Fibroblast of mammary gland (primary cell): ENCODE measurements at places on chromosomes 1 and 21.

DNA sequence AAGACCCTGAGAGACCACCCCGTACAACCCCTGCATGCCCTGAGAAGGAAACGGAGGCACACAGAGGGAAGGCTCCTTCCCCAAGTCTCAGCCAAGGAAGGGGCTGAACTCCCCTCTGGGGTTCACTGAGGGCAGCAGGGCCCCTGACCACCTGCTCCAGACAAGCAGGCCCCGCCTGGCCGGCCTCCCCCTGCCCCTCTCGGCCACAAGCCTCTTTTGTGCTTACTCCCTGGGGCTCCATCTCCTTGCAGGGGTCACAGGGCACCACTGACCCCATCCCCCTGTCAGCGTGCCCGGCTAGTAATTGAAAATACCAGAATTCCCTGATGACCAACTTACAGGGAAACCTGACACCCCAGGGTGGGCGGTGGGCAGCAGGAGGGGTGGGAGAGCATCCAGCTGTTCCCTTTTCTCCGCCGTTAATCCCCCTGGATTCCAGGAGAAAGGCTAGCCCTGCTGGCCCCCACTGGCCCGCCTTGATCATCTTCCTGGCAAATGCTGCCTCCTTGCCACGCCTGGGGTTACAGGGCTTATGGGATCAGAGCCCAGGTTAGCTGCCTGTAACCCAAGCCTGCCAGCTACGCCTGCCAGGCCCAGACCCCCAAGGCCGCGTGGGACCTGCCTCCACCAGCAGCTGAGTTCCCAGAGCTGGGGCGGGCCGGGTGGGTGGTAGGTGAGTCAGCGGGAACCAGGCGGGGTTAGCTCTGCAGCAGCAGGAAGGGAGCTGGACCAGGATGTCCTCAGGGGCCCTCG is 96.1 kb downstream of the LACTBL1 start:
- peak; percentile 86 for DNase-seq

- DNase-seq = peak; percentile 59
Observed at GRCh38 chr1:12276225-12276624, 46.4 kb downstream of the VPS13D start.

- no peak for DNase-seq
Observed at GRCh38 chr1:92482665-92483609, 3.8 kb downstream of the GFI1 start.

- no peak for DNase-seq
Observed at GRCh38 chr1:204725821-204726448, 40.4 kb upstream of the LRRN2 start.

- DNase-seq = no peak
Observed at GRCh38 chr1:175373786-175374623, 181.4 kb upstream of the KIAA0040 start.

GRCh38 chr1:233614743-233615521 is 1.0 kb downstream of the KCNK1 start:
- no peak for DNase-seq

GRCh38 chr21:46156378-46156645 is 933 bp upstream of the FTCD start:
- no peak for DNase-seq

GRCh38 chr21:16086121-16086520 is 356.3 kb downstream of the USP25 start:
- DNase-seq = peak; percentile 44

GRCh38 chr1:114750780-114751179 is 7.0 kb downstream of the CSDE1 start:
- no peak for DNase-seq
